ENCODE measurements at places on chromosomes 5 and 9. TPM values are rescaled to one million over a fixed set of nuclear protein-coding genes. Genes with fewer than 3 reads are reported as not detected.

The TMEM174 gene
- not detected for total RNA-seq

The LRRC19 gene
- 44.6 TPM for total RNA-seq

The CSF1R gene
- 4.5 TPM for total RNA-seq

The SH2D3C gene
- total RNA-seq = 0.96 TPM

The THBS4 gene
- 0.48 TPM for total RNA-seq

The PCDHB2 gene
- 23.0 TPM for total RNA-seq

The C9orf153 gene
- total RNA-seq = not detected

The TAF1L gene
- total RNA-seq = not detected

DNA sequence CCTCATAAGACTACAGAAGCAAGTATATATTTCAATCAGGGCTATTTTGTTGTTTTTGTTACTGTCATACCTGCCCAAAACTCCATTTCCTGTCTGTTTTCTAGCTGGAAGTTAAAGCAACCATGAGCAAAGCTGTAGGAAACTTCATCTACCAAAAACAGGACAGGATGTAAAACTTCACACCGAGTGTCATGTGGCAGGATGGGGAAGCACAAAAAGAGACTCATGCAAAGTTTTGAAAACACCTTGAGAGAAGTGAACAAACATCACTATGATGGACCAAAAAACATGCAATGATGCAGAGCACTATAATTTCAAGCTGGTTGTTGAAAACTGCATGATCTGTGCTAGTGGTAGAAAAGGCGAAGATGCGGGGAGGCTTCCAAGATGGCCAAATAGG, 6.3 kb upstream of the GZMA start:
- no peaks in the 10 kb centered on the region for H3K36me3 ChIP-seq
- no peak overlapping the region for H3K27ac ChIP-seq
- H3K4me3 ChIP-seq = no peak overlapping the region
- H3K27me3 ChIP-seq = no peaks in the 10 kb centered on the region
- no peaks in the 10 kb centered on the region for H3K4me1 ChIP-seq

DNA sequence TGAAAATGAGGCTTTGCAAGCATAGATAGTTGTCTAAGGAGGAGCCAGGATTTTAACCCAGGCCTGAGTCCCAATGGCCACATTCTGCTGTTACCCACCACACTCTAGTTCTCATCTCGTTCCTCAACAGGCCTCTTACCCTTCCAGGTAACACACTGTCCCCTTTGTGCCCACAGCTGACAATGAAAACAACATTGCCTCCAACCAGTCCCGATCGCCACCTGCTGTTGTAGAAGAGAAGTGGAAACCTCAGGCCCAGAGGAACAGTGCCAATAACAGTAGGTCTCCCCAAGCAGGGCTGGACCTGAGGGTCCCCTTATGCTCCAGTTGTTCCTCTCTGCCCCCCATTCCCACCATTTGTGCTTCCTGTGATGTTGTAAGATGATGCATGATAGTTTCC, 30.4 kb downstream of the AMBP start:
- H3K4me1 ChIP-seq = no peaks in the 10 kb centered on the region
- no peaks in the 10 kb centered on the region for H3K36me3 ChIP-seq
- H3K4me3 ChIP-seq = no peak overlapping the region
- no peaks in the 10 kb centered on the region for H3K27me3 ChIP-seq
- no peak for DNase-seq

DNA sequence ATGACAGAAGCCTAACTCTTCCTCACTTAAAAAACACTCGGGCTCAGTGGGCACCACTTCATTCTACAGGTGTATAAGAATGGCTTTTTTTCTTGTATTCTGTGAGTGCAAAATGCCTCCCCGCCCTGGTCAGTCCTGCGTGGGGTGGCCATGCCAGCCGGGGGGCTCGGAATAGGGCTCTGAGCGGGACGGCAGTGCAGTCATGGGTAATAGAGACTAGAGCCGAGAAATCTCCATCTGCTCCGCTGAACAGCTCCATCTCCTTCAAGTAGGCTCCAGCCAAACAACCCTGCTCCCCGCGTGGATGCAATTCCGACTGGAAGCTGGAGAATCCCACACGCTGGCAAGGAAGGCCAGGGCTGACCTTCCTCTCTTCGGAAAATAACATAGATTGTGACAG, 317.0 kb upstream of the IRX4 start:
- no peaks in the 10 kb centered on the region for H3K36me3 ChIP-seq
- no peak overlapping the region for H3K27ac ChIP-seq
- H3K4me1 ChIP-seq = no peaks in the 10 kb centered on the region
- DNase-seq = no peak
- no peaks in the 10 kb centered on the region for H3K27me3 ChIP-seq

- H3K27me3 ChIP-seq = no peaks in the 10 kb centered on the region
- no peak for DNase-seq
- H3K4me3 ChIP-seq = no peak overlapping the region
- no peaks in the 10 kb centered on the region for H3K36me3 ChIP-seq
- H3K27ac ChIP-seq = peak overlapping the region; percentile 0
- peaks cover 5% of the 10 kb centered on the region for H3K4me1 ChIP-seq
Measured at GRCh38 chr5:143924311-143924978, 112.5 kb downstream of the HMHB1 start.

GRCh38 chr5:113128082-113128481, 151.5 kb downstream of the DCP2 start:
- no peaks in the 10 kb centered on the region for H3K36me3 ChIP-seq
- no peaks in the 10 kb centered on the region for H3K27me3 ChIP-seq
- no peak overlapping the region for H3K4me3 ChIP-seq
- H3K27ac ChIP-seq = no peak overlapping the region

- no peak overlapping the region for H3K27ac ChIP-seq
- DNase-seq = no peak
Measured at GRCh38 chr5:90134381-90134780, 275.2 kb downstream of the CETN3 start.

DNA sequence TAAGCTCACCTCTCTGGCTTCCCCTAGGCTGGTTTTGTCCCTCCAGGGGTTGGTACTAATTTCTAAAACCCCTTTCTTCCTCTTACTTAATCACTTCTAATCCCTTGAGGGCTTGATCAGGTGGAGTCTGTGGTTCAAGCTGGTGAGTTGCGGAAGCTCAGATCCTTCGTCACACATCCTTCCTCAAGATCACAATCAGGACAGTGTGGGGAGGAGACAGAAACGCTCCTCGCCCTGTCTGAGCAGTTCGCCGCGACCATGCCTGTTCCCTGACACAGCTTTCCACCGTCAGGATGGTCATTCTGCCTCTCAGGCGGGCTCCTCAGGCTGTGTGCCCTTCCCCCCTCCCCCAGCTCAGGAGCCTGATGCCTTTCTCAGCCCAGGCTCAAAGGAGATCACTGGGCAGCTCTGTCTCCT, 24.3 kb downstream of the CPLX2 start:
- H3K27ac ChIP-seq = no peak overlapping the region
- no peaks in the 10 kb centered on the region for H3K36me3 ChIP-seq
- no peak for DNase-seq
- no peaks in the 10 kb centered on the region for H3K27me3 ChIP-seq
- no peak overlapping the region for H3K4me3 ChIP-seq

- peaks cover 37% of the 10 kb centered on the region for H3K4me1 ChIP-seq
- H3K36me3 ChIP-seq = no peaks in the 10 kb centered on the region
- DNase-seq = no peak
- peak overlapping the region; percentile 39 for H3K27ac ChIP-seq
- no peak overlapping the region for H3K4me3 ChIP-seq
Measured at GRCh38 chr9:107738789-107739188, 249.2 kb upstream of the KLF4 start.

GRCh38 chr9:70481471-70481870, 67.0 kb upstream of the KLF9 start:
- H3K27ac ChIP-seq = peak overlapping the region; percentile 96
- no peaks in the 10 kb centered on the region for H3K36me3 ChIP-seq
- no peak for DNase-seq
- no peak overlapping the region for H3K4me3 ChIP-seq
- H3K4me1 ChIP-seq = peaks cover 41% of the 10 kb centered on the region

DNA sequence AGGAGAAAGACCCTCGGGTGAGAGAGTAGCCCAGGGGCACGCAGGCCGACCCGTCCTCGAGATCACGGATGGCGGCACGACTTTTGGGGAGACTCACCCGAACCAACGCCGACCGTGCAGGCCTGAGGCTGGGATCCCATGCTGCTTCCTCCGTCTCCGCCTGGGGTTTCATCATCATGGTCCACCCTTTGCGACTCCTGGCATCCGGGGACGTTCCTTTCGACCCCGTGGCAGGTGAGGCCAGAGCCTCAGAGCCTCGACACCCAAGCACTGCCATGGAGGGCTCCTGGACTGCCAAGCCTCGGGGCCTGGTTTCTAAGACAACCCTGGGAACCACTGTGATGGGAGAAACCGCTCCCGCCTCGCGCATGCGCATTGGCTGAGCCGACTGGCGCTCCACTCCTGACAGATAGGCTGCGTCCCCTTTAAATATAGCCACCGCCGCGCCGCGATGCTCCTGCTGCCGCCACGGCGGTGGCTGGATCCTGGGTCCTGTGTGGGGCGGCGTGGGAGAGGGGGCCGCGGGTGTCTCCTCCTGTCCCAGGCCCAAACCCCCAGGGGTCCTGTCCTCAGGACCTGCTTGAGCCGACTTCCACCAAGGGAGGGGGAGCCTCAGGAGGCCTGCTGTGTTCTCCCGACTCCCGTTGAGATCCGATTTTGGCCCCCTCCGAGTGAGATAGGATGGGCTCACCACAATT, 481.6 kb downstream of the SPATA31A7 start:
- H3K4me1 ChIP-seq = no peaks in the 10 kb centered on the region
- H3K27ac ChIP-seq = no peak overlapping the region
- H3K4me3 ChIP-seq = no peak overlapping the region
- H3K27me3 ChIP-seq = no peaks in the 10 kb centered on the region

GRCh38 chr9:79639354-79639753, 67.6 kb downstream of the TLE4 start:
- H3K4me3 ChIP-seq = no peak overlapping the region
- no peak for DNase-seq
- no peaks in the 10 kb centered on the region for H3K27me3 ChIP-seq
- H3K36me3 ChIP-seq = no peaks in the 10 kb centered on the region

GRCh38 chr5:149337736-149338135, 7.6 kb upstream of the GRPEL2 start:
- no peaks in the 10 kb centered on the region for H3K27me3 ChIP-seq
- no peak for DNase-seq
- no peak overlapping the region for H3K4me3 ChIP-seq
- no peak overlapping the region for H3K27ac ChIP-seq

DNA sequence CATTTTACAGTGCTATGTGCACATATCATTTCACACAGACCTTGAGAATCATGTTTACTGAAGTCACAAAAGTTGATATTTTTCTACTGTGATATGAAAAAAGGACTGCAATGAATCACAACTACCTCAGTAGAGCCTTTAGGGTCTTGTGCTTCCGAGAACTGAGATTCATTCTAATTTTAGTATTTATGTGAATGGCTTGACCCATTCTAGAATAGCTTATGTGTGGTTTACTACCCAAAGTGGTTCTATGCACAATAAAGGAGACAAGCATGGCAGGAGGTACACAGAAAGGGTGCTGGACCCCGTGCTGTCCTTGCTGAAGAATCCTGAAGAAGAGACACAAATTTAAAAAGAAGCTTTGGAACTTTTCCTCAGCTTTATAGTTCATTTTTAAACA, 28.2 kb downstream of the MEF2C start:
- no peaks in the 10 kb centered on the region for H3K27me3 ChIP-seq
- DNase-seq = no peak
- H3K36me3 ChIP-seq = no peaks in the 10 kb centered on the region
- no peak overlapping the region for H3K27ac ChIP-seq
- no peak overlapping the region for H3K4me3 ChIP-seq
- no peaks in the 10 kb centered on the region for H3K4me1 ChIP-seq

DNA sequence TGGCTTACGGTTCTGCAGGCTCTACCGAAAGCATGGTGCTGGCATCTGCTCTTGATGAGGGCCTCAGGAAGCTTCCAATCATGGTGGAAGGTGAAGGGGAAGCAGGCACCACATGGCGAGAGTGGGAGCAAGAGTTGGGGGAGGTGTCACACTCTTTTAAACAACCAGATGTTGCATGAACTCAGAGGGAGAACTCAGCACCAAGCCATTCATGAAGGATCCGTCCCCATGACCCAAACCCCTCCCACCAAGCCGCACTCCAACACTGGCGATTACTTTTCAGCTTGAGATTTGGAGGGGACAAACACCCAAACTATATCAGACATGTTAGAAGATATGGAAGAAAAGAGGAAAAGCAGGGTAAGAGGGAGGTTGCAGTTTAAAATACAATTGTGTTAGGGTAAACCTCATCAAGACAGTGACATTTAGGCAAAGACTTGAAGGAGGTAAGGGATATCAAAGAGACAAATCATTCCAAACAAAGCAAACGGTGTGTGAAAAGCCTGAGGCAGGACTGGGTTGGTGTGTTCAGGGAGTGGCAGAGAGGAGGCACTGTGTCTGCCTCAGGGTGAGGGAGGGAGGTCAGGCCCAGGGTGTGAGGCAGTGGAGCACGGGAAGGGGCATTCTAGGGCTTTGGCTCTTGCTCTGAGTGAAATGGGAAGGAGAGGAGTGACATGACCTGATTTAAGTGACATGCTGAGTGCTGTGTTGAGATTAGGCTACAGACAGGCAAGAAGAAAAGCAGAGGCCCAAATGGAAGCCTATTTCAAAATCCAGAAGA, 80.9 kb downstream of the SREK1 start:
- no peak overlapping the region for H3K27ac ChIP-seq
- DNase-seq = no peak
- no peaks in the 10 kb centered on the region for H3K27me3 ChIP-seq
- no peak overlapping the region for H3K4me3 ChIP-seq
- no peaks in the 10 kb centered on the region for H3K36me3 ChIP-seq

- H3K27me3 ChIP-seq = no peaks in the 10 kb centered on the region
- H3K4me1 ChIP-seq = no peaks in the 10 kb centered on the region
- H3K36me3 ChIP-seq = no peaks in the 10 kb centered on the region
- no peak overlapping the region for H3K4me3 ChIP-seq
- peak overlapping the region; percentile 4 for H3K27ac ChIP-seq
Measured at GRCh38 chr5:10607666-10608073, 43.8 kb downstream of the ANKRD33B start.

GRCh38 chr9:16385590-16385989, 484.9 kb downstream of the BNC2 start:
- no peak overlapping the region for H3K27ac ChIP-seq
- no peaks in the 10 kb centered on the region for H3K4me1 ChIP-seq
- no peak overlapping the region for H3K4me3 ChIP-seq
- no peaks in the 10 kb centered on the region for H3K36me3 ChIP-seq

DNA sequence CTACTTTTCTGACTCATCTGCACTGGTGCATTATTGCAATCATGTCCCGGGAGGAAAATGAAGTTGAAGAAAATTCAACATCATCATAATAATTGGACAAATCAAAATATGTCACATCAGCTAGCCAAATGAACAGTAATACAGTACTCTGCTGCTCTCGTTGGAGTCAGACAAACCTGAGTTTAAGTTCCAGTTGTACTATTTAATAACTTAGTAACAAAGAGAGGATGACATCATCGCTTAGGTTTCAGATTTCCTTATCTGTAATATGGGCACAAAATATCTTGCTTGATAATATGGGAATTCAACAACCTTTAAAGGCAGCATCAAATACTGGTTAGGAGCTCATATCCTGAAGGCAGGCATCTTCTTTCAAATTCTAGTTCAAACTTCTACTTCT, 1248.9 kb upstream of the ACO1 start:
- DNase-seq = no peak
- H3K4me3 ChIP-seq = no peak overlapping the region
- H3K27me3 ChIP-seq = no peaks in the 10 kb centered on the region
- no peaks in the 10 kb centered on the region for H3K36me3 ChIP-seq

GRCh38 chr5:72288924-72289323, 31.1 kb downstream of the MRPS27 start:
- no peaks in the 10 kb centered on the region for H3K27me3 ChIP-seq
- no peak overlapping the region for H3K27ac ChIP-seq
- no peak for DNase-seq

All from hepatocyte (in vitro differentiated cells).